ENCODE measurements at places on chromosomes 11 and 22.

DNA sequence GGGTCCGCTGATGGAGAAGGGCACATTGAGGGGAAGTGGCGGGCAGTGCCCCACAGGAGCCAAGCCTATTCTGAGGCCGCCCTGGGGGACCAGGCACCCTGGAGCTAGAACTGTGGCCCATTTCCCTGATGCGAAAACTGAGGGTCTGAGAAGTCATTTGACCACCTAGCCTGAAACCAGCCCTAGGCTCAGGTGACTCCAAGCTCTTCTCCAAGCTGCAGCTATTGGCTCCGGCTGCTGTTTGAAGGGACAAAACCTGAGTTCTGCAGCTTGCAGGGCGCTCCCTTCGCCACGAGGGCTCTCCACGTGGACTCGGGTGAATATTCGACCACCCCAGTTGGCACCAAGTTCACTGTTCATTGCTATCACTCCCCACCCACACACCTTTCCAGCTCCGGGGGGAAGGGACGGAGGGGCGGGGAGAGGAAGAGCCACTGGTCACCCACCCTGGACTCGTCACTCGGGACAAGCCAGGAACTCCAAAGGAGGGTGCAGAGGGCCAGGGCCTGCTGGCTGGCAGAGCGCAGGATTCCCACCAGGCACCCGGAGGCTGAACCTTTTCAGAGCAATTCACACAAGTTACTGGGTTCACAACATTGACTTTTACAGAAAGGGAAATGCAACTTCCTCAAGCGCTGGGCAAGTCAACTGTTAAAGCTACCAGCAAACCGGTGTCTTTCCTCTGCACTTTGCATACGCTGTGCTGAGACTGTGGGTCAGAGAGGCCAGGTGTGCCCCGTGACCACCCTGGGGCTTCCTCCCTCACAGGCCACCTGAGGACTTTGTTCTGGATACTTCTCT is 1.1 kb upstream of the RAC2 start:
- no peak for DNase-seq

- DNase-seq: no peak
These were observed 11.1 kb downstream of the OR5B3 start for GRCh38 chr11:58395581-58395980.

DNA sequence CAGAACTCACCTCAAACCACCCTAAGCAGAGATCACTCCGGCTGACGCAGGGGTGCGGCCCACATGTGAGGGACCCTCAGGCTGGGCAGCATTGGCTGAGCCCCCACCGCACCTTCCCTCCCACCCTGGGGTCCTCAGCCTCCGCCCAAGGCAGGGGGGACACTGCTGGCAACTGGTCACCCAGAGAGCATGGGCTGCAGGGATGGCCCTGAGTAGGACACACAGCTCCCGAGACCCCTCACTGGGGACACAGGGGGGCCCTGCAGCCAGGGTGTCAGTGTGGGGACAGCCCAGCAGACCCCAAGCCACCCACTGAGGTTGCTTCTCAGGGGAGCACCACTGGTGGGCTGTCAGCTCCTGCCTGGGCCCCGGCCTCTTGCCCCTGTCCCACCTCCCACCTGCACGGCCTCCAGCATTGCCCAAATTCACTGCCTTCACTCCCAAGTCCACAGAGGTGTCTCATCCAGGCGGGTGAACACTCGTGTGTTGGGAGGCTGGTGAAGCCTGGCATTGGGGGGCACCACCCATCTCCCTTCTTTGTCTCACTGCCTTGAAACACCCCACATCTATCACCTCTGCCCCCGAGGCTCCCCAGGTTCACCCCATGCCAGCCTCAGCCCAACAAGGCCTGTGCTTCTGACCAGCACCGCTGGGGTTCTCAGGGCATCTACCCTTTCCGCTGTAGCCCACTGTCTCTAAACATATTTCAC is 4.7 kb downstream of the C11orf21 start:
- no peak for DNase-seq

DNA sequence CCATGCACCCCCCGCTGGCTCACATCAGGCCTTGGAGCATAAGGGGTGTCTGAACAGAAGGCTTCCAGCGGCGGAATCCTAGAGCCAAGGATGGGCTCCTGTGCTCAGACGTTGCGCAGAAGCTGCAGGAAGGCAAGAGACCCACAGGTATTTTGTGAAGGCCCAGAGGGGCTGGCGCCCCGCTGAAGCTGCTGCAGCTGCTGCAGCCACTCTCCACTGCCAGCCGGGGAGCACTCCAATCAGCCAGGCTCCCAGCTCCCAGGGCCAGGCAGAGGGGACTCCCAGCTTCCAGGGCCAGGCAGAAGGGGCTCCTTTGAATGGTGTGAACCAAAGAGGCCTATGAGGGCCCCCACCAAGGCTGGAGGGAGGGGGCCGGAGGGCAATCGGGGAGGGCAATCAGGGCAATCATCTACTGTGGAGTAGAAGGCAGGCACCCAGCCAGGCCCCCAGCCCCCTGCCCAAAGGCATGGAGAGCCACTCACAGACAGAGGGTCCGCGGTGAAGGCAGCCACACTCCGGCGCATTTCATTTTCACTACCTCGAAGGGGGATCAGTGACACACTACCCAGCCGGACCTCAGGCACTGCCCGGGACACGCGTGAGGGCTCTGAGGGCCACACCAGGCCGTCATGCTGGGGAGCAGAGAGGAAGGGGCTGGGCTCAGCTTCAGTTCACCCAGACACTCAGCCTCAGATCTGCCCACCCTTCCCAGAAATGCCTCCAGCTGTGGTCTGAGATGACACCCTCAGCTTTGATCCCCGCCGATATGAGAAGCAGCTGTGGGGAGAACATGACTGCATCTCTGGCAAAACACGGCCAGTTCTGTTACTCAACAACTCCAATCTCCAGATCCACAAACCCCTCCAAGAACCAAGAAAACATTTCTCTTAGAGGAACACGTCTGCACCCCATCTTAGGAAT is 11.6 kb upstream of the PDE2A start:
- no peak for DNase-seq

- no peak for DNase-seq
These were observed at the start of gene UPB1 for GRCh38 chr22:24494528-24495364. Gene UPB1, plus strand, starts transcription at chr22:24495332. Its CDS starts 72 bp downstream, at chr22:24495404.

DNA sequence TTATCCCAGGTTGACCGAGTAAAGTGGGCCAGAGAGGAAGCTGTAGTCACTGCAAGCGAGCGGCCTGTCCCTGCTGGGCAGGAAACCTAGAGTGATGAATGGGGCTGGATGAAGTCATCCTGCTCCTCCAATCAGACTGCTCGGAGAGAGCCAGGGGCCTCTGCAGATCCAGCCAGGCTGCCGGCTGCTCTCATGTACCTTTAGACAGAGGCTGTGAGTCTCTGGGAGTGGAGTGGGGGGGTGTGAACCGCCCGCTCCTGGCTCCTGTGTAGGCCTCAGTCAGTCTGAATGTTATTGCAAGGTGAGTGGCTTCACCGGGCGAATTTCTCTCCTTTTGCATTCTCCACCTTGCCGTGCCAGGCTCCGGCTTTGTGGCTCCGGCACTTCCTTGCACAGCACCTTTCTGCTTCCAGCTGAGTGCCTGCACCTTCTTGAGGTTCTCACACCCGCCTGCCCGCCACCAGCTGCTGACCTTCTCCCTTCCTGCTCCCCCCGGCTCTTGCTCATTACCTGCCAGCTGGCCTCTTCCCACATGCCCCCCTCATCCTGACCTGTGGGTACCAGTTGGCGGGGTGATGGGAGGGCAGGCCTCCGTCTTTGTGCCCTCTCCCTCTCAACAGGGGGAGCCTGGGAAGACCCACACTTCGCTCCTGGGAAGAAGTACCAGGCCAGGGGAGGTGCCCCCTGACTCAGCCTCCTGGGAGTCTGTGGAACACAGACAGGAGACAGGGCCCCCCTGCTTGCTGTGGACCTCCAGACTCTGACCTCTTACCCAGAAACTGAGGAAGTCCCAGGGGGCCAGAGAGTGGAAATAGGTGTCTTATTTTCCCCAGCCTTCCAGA is 79.9 kb downstream of the GRAMD1B start:
- no peak for DNase-seq

- peak; percentile 58 for DNase-seq
These were observed at the start of gene PPP2R1B for GRCh38 chr11:111765984-111766833. Gene PPP2R1B, minus strand, starts transcription at chr11:111766389. Its CDS starts 28 bp downstream, at chr11:111766361.

- no peak for DNase-seq
These were observed 69.1 kb downstream of the LDLRAD3 start for GRCh38 chr11:36012979-36013378.

- no peak for DNase-seq
These were observed 10.9 kb upstream of the SC5D start for GRCh38 chr11:121281698-121282097.

GRCh38 chr11:109405671-109406070 is 16.3 kb upstream of the C11orf87 start:
- DNase-seq: no peak

GRCh38 chr11:82756765-82757639 is 23.3 kb upstream of the FAM181B start:
- DNase-seq: no peak

DNA sequence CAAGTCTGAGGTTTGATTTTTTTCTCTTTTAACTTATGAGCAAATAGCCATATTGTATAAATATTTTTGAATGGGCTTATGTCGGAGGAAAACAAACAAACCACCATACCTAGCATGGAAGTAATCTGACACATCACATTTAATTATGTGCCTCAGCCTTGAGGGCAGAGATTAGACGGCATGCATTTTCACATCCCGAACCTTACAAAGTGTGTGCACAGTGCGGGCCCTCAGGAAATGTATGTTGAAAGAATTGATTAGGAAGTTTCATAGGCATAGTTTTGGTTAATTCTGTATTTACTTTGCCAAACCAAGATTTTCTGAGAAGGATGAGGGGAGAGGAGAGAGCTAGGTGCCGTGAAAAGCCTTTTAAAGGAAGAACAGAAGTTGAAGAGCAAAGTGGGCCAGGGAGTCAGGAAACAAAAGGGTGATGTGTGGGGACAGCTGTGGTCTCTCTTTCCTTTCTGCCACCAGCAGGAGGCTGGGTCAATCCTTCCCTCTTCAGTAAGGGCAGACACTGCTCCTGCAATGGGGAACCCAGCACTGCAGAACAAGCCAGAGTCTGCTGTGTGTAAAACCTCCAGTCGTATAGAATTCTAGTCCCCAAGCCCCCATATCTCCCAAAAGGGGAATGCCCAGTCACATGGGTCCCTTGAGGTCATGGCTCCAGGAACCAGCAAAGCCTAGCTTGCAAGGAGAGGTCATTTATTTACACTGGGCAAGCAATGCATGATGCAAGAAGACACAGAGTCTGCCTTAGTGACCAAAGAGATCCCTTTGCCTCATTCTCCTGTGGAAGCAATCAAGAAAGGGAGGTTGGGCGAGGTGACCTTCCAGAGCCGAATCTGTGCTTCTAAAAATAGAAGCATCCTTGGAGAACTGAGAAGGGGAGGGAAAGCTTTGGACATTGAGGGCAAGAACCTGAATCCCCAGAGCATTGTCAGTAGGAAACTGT is 71.1 kb upstream of the OLFML1 start:
- no peak for DNase-seq

DNA sequence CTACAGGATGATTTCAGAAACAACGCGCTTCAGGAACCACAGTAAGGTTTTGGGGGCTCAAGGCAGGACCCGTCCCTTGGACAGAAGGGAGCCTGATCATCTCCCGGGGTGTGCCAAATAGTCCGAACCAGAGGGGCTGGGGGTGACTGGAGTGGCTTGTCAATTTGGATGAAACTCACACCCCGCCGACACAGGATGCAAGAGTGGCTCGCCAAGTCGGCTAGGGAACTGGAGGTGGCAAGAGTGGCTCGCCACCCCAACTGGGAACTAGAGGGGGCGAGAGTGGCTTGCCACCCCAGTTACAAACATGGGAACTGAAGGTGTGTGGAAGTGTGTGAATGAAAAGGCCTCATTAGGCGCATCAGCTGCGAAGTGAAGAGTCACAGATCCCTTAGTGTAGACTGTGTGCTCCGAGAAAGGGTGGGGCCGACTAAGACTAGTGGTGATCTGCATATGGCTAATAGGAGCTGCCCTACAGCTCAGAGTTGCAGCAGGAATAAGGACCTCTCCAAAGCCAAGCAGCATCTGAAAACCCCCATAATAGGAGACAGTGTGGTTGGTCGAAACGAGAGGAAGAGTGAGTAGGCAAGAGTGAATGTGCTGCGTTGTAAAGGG is 26.6 kb upstream of the CPT1A start:
- no peak for DNase-seq

DNA sequence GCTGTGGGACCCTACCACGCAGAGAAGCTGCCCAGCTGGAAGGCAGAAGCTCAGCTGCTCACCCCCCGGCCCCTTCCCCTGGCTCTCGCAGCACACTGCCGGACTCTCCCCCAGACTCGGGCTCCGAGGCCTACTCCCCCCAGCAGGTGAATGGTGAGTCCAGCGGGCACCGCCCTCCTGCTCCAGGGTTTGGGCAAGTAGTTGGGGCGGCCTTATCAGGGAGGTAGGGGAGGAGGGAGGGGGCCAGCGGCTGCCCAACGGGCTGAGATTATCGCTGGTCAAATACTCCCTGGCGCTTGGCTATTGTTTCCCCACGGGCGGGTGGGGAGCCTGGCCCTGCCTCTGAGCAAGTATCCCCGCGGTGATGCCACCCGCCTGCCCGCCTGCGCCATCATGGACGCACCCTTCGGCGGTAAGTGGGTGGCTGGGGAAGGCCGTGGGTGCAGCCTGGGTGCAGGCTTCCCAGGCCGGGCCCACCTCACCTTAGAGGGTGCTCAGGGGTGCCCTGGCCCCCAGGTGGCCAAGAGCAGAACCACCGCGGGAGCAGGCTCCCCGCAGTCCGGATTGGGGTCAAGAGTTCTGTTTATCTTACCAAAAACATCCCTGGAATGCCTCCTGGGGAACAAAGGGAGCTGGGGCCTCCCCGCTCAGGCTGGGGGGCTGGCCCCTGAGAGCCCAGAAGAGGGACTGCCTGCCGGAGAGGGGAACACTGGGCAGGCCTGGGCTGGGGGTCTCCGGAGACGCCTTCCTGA is 16.9 kb downstream of the MYRF start:
- no peak for DNase-seq

- no peak for DNase-seq
These were observed 2.0 kb upstream of the TESMIN start for GRCh38 chr11:68753300-68753699.

- no peak for DNase-seq
These were observed 43.7 kb downstream of the ZBTB16 start for GRCh38 chr11:114102993-114103896.

DNA sequence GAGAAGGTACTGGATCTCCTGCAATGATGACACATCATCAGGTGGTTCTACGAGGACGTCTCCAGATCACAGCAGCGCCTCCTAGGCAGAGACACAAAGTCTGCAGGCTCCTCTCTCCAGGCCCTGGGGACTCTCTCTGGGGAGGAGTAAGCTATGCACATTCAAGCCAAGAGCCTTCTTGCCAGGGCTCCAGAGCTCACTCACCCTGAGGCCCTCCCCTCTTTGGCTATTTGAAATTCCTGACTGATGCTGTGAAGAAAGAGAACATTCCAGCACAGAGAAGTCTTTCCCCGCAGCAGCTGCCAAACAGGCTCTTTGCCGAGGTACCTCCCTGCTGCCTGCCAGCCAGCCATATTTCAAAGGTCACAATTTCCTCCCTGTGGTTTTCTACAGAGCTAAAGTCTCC is 204.9 kb downstream of the CSNK2A3 start:
- DNase-seq: peak; percentile 69

- DNase-seq: peak; percentile 45
These were observed 57.6 kb downstream of the SYN3 start for GRCh38 chr22:33000342-33001280.

Measured in H4 (cell line).